SK-N-DZ (cell line): ENCODE measurements at places on chromosomes 11 and 22.
A peak's percentile ranks its signal among the peaks of the same experiment; 100 is the strongest.

DNA sequence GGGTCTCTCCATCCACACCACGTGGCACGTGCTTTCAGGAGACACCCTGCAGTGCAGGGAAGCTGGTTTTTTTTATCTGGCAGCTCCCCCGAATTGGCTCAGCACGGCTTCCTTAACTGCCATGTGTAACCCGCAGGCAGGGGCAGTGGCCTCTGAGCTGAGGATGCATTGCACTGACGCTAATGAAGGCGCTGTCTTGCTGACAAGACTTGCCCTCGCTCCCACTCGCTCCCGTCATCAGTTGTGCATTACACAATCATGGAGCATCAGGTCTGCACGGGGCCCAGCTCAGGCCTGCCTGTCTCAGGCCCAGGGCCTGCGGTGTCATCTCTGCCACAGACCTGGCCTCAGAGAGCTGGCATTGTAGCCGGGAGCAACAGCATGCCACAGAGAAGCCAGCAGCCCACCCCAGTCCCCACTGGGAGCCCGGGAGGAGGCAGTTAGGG is 95.9 kb downstream of the ARHGAP8 start:
- DNase-seq, result peak; percentile 30

- DNase-seq, result no peak
Measured at GRCh38 chr22:42967933-42968332, 47.0 kb downstream of the PACSIN2 start.

- no peak for DNase-seq
Measured at GRCh38 chr11:45528435-45528834, 137.0 kb downstream of the CHST1 start.

DNA sequence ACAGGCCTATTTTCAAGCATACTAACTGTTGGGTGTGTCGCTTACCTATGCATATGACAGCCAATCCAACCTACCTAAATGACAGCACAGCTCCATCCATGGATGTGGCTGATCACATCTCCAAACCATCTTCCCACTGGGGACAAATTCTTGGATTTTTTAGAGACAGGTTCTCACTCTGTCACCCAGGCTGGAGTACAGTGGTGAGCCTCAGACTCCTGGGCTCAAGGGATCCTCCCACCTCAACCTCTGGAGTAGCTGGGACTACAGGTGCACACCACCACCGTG is 18.0 kb downstream of the SCARF2 start:
- DNase-seq, result no peak

GRCh38 chr11:124460459-124460858 is 15.0 kb upstream of the OR8B8 start:
- no peak for DNase-seq

- DNase-seq, result no peak
Measured at GRCh38 chr11:33413301-33413700, 156.1 kb downstream of the HIPK3 start.

DNA sequence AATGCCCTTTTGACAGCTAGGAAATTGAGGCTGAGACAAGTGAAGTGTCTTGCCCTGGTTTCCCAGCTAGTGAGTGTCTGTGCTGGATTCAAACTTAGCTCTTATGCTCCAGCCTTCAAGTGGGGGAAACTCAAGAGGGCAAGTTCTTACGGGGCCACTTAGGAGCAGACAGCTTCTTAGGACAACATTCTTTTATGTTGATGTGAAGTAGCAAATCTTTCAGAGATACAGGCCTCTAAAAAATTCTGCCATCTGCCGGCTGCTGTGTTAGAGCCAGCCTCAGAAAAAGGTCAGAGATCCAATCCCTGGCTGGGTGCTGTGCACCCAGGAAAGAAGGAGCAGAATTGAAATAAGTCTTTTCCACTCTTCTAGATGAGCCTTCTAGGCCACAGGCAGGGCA is 26.6 kb downstream of the TIMP3 start:
- no peak for DNase-seq

DNA sequence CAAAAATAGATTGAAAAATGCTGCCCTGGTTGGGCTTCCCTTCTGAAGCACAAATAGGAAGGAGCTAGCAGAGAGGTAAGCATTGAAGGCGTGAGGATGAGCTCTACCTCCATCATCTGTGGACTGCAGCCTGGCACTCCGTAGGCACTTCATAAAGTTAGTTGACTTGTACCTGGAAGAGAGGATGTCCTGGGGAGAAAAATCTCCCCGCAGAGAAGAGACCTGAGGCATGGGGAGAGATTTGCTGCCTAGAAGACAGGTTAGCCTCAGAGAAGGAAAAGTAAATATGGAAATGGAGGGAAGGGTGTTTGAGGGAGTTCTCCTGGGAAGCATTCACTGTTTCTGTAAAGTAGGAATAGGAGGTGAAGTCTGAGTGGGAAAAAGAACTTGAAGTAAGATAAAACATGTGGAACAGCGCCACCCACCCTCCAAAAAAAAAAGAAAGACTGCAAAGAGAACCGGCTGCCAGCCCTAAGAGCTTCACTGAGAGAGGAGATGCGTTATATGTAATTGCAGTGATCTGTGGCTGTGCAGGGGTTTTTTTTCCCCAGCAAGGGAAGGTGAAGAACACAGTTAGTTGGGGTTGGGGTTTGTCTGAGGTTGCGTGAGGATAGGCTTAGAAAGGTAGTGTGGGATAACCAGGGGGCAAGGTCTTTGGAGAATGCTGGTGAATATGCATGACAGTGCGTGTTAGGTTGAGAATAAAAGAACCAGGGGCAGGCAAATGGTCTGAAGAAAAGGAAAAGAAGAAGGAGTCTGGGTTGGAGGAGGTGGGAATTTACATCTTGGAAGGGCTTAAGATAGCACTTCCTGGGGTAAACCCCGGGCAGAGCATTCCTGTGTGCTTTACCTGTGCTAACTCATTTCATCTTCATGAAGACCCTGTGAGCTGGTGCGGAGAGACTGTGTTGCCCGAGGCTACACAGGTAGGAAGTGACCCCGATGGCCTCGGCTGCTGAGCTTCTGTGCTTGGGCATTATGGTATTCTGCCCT is 16.0 kb downstream of the TNRC6B start:
- DNase-seq, result no peak

GRCh38 chr22:24178021-24178431 is 3.3 kb upstream of the SUSD2 start:
- DNase-seq, result no peak

DNA sequence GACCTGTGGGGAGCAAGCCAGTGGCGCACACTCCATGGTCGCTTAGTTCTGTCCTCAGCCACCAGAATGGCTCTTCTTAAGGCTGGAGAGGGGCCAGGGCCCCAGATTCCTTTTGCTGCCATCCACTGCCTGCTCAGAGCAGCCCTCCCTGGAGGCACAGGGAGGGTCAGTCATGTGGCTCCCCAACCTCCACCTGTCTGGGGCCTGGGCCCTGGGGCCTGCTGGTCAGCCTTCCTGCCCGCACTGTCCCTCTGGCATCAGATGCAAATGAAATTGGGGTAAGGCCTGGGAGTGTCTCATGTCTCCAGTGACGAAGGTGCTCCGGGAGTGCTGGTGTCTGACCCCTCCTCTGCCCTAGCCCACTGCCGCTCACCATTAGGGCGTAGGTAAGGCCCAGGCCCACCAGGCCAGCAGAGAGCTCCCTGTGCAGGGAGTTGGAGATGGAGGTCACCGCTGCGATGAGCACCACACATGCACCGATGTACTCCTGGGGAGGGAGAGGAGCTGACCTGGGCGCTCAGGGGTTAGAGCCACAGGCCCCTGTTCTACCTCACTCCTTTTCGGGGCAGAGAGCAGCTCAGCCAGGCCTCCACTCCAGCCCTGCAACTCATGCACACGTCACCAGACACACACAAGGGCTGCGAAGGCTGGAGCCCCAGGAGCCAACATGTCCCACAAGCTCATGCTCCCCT is 9.0 kb upstream of the KCNJ11 start:
- no peak for DNase-seq

- DNase-seq, result no peak
Measured at GRCh38 chr22:21568347-21569075, 997 bp downstream of the UBE2L3 start.

DNA sequence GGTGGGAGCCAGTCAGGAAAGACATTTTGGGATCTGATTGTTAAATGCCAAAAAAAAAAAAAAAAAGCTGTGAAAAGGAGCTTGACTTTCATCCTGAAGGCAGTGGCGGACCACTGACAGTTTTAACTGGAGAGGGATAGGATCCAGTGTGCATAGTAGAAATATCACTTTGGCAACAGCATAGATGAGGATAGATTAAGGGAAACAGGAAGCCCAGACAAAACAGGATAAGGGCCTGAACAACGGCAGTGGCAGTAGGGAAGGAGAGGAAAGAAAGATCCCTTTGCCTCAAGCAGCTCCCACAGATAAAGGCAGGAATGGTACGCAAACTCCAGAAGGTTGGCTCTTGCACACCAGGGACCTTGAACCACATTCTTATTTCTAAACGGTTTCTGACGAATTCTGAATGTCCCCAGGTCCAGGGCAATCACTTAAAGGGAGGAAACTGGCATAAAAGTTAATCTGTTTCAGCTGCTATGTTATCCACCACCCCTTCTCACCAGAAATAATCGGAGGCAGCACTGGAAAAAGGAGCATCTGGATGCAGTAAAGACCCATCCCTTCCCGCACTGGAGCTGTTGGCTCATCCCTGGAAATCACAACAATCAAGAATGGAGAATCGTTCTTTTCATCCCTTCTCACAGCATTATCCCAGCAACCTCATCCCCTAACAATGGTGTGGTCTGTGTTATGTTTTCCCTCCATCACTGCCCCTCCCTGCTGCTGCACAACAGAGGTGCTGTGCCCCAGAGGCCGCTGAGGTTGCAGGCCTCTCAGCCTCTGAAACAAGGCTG is 99.1 kb downstream of the GAB2 start:
- peak; percentile 61 for DNase-seq

GRCh38 chr22:19136915-19137314 is 5.8 kb downstream of the TSSK2 start:
- DNase-seq, result no peak

DNA sequence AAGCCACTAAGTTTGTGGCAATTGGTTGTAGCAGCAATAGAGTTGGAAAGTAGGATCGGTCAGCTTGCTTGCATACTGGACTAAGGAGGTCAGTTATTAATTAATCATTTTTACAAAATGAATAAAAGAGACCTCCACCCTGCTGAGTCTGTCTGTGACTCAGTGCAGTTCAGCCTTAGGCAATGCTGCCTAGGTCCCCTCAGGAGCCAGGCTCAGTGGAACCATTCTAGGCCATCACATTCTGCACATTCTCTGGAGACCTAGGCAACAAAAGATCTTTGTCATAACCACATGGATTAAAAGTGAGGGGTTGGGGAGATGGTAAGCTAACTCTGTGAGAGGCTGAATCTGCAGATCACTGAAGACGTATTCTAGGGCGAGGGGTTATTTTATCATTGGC is 178.7 kb upstream of the CADM1 start:
- DNase-seq, result no peak

DNA sequence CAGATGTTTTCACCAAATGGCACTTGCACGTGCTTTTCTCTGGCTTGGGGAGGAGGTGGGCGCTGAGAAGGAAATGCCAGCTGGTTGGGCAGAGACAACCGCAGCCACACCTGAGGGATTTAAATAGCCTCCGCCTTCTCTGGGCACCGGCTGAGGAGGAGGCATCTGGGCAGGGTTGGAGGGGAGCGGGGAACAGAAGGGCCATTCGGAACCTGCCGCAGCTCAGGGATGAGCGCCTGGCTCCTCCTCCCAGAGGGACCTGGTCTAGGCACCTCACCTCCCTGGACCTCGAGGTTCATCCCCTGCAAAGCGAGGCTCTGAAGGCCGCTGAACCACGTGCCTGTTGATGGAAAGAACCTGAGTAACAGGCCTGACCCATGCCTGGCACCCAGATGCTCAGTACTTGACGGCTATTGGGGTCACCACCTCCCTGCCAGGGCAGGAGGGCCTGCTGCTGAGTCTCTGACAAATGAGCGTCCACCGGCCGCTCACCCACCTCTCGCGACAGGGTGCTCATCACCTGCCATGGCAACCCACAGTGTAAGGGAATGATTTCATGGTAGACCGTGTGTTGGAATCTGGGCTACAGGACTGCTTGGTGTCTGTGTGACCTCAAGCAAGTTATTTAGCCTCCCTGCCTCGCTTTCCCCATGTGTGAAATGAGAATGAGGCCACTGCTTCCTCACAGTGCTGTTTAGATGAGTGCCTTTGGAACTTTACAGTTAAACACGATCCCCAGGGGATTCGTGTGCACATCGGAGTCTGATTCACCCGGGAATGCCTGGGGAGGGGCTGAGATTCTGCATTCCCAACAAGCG is 2.0 kb upstream of the KDELR3 start:
- no peak for DNase-seq
